ENCODE measurements at places on chromosomes 13 and 19.

DNA sequence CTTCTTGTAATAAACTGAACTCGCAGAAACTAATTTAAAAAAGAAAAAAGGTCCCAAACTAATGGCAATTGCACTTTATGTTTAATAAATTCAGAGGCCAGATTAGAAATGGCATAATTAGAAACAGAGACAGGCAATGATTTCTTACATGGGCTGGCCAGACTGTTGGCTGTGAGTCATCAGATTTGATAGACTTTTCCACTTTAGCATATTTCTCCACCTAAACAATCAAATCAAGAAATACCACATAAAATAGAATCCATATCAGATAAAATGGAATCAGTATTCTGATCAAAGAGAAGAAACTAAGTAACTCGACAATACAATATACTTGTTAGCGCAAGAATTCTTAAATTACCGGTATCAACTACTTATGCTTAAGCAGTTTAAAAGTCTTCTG lies 29.0 kb downstream of the EXOSC8 start:
- no peak for DNase-seq

- DNase-seq: no peak
These were observed 396.9 kb upstream of the SLITRK1 start for GRCh38 chr13:84279166-84279565.

GRCh38 chr19:51688671-51689571 lies 4.2 kb upstream of the SPACA6 start:
- DNase-seq: no peak

- DNase-seq: no peak
These were observed 32.5 kb downstream of the ZNF567 start for GRCh38 chr19:36719687-36720556.

GRCh38 chr19:48421548-48421947 lies 24.2 kb upstream of the GRWD1 start:
- DNase-seq: no peak

GRCh38 chr19:42176649-42176989 lies 40.9 kb downstream of the DEDD2 start:
- no peak for DNase-seq
